ENCODE measurements at places on chromosomes 6 and 20.
A peak's percentile ranks its signal among the peaks of the same experiment; 100 is the strongest.

DNA sequence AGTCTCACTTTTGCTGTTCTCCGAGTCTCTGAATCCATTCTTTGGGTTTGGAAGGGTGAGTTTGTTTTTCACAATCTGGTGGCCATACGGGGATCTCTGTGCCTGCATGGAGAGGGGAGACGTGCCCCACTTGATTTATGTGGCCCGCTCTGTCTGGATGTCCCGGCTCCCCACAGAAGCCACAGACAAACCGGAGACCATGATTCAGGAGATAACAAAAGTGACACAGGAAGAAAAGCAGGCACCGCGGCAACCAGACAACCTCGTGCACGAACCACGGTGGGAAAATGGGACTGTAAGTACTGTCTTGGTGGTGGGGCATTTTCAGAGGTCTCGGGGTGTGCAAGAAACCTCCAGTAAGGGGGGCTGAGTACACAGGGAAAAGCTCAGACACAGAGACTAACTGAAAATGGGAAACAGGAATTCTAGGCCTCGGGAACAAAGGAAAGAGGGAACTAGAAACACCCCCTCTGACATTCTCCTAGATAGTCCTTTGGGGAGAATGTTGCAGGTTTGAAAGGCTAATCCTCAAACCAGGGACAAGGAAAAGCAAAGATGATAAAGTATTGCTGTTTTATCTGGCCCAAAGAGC lies 22.1 kb upstream of the ZNF318 start:
- peak; percentile 25 for DNase-seq

DNA sequence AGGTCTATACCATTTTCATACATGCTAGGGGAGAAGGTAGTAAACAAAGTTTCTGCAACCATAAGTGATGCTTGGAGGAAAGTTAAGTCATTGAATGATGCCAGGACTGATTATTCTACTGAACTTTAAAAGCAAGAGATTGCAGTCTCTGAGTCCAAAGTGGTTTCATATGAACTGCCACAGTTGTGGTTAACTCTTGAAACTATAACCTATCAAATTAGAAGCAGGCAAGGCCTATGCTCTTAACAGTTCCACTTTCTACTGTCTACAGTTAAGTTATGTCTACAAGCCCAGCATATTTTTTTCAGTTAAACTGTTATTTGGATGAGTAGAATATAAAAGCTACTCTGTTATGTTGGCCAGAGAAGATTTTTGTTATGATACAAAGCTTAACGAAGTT lies 326.5 kb upstream of the RUNX2 start:
- DNase-seq = no peak

- no peak for DNase-seq
Measured at GRCh38 chr6:135002229-135002844, 52.3 kb downstream of the HBS1L start.

- no peak for DNase-seq
Measured at GRCh38 chr6:132007474-132008190, 56.5 kb upstream of the CCN2 start.

DNA sequence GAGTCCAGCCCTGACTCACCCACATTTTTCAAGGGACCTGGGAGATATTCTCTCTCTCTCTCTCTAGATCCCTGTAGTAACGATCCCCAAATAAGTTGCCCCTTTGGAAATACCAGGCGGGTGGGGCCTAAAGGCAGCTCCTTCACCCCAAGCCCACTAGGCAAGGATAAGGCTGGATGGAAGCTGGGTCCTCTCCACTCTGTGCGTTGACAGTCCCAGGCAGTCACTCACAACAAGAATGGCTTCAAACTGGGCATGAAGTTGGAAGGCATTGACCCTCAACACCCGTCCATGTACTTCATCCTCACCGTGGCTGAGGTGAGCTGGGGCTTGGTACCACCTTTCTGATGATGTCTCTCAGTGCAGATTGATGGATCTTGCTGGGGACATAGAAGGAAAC lies 21.6 kb downstream of the L3MBTL1 start:
- no peak for DNase-seq

DNA sequence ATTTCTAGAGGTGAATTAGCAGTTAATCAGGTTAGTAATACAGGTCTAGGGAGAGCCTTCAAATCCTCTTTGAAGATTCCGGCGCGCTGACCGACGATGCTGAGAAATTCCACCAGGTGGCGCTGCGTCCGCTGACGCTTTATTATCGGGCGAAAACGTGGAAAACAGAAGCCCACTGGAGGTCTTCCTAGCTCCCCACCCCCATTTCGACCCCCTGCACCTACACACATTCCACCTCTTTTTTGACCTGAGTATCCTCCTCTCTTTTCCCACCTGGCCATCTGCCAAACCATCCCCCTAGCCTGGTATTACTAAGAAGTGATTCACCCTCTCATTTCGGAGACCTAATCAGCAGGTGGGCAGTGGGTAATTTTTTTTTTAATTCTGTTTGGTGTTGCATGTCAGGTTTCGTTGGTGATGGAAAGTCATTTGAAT lies 65.4 kb upstream of the RIN2 start:
- DNase-seq = peak; percentile 6

DNA sequence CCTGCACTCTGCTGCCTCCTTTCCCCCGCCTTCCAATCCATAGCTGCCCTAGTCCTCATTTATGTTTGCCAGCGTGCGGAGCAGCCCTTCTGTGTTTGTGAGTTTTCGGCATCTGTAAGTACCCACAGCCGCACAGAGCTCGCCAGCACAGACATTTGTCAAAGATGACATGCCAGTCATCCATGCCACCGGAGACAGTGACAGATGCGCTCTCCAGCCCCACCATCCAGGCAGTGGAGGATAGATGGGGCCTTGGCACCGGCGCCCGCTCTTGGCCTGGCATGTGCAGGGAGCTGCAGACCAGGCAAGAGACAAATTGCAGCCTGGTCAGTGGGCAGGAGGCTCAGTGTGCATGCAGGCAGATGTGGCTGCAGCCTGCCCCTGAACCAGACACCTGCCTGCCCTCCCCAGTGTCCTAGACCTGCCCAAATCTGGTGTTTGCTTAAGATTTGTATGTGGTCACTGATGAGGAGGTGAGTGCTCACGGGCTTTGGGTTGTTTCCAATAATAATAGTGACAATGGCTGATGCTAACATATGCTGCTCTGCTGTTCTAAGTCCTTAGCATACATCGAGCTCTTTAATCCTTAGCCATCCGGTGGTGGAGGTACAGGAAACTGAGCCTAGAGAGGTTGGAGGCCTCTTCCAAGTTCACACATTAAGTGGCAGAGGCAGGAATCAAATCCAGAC lies 78.1 kb downstream of the UNC5CL start:
- no peak for DNase-seq

GRCh38 chr6:7914991-7915789 lies 4.6 kb upstream of the TXNDC5 start:
- DNase-seq = no peak

GRCh38 chr20:41078329-41078728 lies 49.7 kb downstream of the TOP1 start:
- DNase-seq = no peak

DNA sequence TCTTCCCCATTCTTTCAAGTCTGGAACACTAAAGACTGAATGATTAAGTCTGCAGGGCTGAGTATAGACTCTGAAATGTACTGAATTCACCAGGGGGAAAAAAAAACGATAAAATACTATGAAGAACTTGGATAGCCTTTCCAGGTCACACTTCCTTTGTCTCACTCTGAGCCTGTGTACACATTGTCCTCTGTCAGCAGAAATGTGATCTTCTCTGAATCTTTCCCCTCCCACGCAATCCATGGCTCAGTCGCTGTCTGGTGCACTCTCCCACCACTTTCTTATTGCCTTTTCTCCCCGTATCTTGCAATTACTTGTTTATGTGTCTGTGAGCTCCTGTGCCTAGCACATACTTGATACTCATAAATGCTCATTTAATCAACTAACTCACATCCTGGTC lies 212.6 kb upstream of the RSPO3 start:
- no peak for DNase-seq

- no peak for DNase-seq
Measured at GRCh38 chr6:42347456-42347855, 104.3 kb downstream of the TRERF1 start.

DNA sequence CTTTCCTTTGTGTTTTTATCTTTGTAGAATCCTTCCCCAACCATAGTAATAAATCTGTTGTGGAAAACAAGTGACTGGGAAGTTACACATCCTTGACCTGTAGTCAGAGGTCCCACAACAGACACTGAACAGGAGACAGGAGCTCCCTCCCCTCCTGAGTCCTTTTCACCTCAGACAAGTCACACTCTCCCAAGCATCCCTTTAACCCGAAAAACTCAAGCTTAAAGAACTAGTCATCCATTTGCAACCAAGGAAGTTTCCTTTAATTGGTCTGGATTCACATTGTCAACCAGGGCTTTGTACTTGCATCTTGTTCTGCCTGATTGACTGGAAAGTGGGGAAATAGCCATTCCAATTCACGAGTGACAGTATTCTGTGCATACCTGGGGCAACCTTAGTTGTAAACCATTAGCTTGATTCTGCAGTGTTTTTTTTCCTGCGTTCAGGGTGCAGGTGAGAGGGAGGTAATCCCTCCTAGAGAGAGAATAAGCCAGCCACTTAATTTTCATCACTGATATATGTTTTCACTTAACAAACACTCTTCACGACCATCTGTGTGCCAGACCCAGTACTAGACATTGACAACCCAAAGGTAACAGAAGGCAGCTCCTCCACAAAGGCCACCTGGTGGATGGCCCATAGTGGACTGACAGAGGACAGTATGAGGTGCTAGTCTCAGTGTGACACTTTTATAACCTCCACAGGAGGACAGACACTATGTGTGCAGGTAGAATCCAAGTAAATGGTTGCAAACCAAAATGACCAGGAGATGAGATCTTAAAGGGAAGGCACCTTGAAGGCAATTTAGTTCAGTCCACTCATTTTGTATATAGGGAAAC lies 112.4 kb downstream of the SLX4IP start:
- no peak for DNase-seq

- DNase-seq = no peak
Measured at GRCh38 chr20:63778034-63778752, 38.6 kb downstream of the SLC2A4RG start.

DNA sequence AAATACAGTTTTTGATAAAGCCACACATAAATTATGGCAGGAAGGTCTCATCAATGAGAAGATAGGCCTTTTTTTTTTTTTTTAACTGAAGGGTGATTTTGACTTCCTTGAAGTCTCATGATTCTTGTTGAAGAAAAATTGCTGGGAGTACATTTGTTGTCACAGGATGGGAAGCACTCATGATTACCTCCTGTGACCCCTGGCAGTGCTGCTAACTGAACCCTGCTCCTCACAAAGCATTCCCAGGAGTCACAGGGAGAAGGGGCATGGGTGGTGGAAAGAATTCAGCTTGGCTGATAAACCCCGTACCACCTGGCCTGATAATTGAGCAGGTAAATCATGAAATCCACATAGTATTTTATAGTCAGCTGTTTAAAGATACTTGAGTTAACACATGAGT lies 86.9 kb downstream of the CD109 start:
- no peak for DNase-seq

GRCh38 chr20:45967551-45968080 lies 4.4 kb downstream of the ZNF335 start:
- no peak for DNase-seq

- no peak for DNase-seq
Measured at GRCh38 chr20:51966296-51966971, 164.1 kb upstream of the SALL4 start.

DNA sequence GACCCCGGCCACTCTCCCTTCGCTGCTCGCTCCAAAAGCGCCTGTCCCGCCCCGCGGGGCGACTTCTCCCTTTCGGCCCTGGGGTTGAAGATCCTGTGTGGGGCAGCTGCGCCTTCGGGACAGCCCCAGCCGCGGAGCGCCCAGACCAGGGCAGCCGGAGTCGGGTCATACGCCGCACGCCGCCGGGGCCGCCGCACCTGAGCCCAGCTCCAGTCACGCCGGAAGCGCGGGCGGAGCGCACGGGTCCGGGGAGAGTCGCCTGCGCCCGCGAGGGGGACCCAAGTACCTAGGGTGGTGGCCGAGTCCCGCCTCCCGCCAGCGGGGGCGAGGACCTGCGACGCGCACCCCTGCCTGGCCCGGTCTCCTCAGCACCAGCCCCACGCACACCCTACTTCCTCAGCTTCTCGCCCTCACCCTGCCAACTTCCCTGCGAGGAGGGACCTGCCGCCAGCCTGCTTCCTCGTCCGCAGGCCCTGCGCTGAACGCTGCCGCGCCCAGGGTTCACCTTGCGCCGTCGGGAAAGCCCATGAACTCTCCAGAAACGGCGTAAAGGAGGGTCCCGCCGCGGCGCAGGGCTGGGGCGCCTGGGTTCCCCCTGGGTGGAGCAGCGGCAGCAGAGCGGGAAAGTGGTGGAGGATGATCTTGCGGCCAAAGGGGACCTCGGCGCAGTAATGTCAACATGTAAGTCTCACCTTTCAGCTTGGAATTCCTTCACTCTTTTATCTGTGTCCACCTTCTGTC lies at the start of gene ADGRG6:
Gene ADGRG6 (plus strand): TSS at position 357 of the 741 bp plus-strand sequence. CDS start 323 bp downstream, at position 680.
- DNase-seq = no peak

GRCh38 chr6:71289039-71289801 lies 609 bp downstream of the OGFRL1 start:
- no peak for DNase-seq

- DNase-seq = no peak
Measured at GRCh38 chr6:140045116-140045515, 670.7 kb upstream of the CITED2 start.

- DNase-seq = no peak
Measured at GRCh38 chr6:16670617-16671051, 90.6 kb downstream of the ATXN1 start.

DNA sequence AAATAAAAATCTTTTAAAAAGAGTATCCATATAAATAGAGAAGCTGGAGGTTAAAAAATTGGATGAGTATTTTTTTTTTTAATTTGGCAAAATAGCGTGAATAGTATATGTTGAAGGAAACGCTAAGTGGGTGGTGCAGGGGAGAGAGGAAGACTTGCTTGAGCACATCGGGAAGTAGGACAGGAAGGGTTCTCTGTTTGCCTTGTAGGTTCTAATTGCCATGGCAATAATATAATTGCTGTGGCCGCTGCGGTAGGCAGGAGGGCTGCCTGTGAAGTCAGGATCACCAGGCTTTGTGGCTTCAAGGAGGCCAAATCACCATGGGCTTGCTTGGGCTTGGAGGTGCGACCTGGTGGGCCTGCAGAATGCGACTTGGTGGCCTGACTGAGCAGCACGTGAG lies 35.1 kb downstream of the IGF2R start:
- no peak for DNase-seq

DNA sequence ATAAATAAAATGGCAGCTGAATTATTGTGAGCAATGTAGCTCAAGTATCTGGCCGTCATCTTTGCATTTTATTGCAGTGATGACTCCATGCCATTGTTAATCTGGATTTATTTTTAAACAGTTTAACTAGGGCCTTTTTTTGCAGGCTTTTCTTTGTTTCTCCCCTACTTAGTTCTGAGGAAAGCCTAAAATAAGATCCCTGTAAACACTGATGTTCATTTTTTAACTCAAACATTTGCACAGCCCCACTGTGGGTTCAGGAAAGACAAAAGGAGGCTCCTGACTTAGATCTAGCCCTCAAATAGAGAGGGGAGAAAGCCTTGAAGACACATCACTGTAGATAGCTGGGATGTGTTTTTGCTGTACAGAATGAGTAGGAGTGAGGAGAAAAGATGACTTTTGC lies 69.2 kb downstream of the PLEKHG1 start:
- no peak for DNase-seq

- DNase-seq = no peak
Measured at GRCh38 chr20:57791178-57791962, 81.6 kb upstream of the PMEPA1 start.

Measured in T follicular helper cell (primary cell).